ENCODE measurements at places on chromosomes 1 and 21.
A peak's percentile ranks its signal among the peaks of the same experiment; 100 is the strongest.

DNA sequence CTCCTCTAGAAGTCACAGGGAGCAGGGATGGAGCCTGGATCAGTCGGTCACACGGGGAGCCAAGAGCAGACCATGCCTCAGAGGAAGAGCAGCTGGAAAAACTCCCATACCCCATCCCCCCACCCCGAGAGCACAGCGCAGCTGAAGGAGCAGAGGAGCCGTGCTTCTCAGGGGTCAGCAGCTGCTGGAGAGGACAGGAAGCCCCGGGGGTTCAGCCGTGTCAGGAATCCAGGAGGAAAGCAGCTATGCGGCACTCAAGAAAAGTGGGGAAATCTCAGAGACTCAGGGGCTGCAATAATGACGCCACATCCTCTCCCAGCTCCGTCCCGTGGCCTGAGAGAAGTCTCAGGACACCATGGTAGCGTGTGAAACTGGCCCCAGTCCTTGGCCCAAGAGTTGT is 102.3 kb downstream of the NPHP4 start:
- no peak for DNase-seq

DNA sequence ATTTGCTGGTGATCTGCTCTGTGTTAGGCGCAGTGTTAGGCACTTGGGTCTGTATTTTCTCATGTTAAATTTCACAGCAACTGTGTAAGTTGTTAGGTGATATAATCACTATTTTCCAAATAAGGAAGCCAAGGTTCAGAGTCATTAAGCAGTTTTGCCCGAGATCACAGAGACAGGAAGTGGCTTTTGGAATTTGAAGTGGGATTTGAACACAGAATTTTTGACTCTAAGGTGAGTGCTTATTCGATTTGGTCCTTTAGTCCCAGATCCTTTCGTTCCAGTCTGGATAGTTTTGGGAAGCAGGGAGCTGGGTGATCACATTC is 114.9 kb downstream of the NMNAT2 start:
- DNase-seq, result no peak

GRCh38 chr1:244397131-244397530 is 54.6 kb downstream of the ADSS2 start:
- DNase-seq, result no peak

DNA sequence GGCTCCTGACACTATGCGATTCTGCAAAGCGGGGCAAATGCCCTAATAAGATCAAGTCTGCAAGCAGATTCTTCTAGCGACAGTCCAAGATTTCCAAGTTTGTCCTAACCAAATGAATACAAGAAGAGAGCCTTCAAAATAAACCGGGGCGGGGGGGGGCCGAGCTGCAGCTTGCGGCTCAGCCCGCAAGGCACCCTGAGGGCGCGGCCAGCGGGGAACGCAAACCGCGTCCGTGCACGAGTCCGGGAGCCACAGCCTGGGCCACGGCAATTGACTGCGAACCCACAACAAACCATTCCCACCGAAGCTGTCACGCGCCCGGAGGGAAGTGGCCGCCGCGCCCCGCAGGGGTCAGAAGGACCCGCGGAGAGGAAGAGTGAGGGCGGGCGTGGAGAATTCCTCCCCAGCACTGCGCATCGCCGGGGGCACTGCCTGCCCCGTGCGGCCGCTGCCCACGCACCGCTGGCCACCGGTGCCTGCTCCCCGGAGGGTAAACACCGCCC is 687 bp downstream of the TGFBR3 start:
- DNase-seq, result no peak

DNA sequence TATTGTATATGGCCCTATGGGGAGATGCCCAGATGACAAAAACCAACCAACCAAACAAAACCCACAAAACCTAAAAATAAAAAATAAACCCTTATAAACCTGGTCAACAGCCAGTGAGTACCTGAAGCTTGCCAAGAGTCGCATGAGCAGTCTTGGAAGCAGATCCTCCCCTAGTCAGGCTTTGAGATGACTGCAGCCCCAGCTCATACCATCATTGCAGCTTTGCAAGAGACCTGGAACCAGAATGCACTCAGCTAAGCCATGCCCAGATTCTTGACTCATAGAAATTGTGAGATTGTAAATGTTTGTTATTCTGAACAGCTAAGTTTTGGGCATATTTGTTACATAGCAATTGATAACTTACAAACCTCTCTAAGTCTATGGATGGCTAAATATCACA is 326.8 kb downstream of the HLX start:
- DNase-seq, result no peak

GRCh38 chr1:230136453-230137336 is 69.7 kb downstream of the GALNT2 start:
- DNase-seq, result no peak

DNA sequence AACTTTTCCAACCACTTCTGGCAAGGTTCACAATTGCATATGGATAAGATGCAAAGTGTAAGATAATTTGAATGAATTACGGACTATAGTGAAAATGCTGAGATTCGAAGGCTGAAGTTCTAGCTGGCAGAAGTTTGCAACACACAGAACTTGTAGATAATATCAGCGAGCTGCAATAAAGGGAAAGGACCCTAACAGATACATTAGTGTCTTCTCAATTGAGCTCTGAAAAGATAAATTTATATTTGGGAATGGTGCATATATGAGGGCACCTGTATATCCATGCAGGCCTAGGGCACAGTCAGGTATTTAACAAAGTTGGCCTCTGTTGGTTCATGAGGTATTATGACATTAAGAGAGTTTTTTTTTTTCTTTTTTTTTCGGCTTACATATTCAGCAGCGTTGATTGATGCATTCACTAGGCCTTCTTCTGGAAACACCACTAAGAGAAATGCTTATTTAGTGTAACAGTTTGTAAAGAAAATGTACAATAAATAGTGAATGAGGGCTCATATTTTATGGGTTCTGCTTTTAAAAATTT is 2.2 kb downstream of the NFIA start:
- no peak for DNase-seq

GRCh38 chr1:111738436-111739193 is 580 bp downstream of the INKA2 start:
- DNase-seq, result no peak

DNA sequence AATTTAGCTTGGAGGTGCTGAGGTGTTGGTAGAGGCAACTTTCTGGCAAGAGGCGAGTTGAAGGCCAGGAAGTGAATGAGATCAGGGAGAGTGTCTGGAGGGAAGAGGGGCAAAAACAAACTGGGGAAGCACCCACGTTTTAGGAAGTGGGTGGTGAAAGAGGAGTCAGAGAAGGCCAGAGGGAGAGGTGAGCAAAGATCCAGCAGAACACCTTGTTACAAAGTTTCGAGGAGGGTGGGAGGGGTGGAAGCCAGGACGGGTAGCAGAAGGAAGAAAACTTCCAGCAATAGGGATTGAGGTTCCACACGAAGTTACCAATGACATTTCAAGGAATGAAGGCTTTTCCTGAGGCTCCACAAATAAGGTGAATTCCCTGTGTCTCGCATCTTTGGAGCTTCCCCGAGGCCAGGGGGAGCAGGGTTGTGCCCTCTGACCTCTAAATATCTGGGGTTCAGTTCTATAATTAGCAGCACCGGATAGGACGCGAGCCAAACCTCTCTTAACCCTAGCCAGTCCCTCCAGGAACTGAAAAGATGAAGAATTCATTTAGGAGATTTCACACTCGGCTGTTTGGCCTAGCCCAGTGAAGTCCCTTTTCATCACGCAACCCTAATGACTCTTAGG is 578 bp upstream of the SESN2 start:
- DNase-seq, result no peak

DNA sequence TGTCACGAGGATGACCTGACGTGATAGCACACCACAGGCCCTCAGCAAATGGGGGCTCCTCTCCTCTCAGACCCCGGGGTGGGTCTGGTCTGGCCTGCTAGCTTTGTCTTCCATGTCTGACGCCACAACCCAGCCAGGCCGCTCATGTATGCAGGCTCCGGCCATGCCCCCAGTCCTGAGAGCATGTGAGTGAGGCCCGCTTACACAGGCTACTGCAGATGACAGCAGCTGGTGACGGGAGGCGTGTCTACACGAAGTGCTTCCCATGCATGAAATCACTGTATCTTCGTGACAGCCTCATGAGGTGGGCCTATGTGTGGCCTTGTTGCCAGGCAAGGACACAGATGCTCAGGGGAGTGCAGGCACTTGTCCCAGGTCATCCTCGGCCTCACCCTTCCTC is 16.4 kb downstream of the WNT4 start:
- no peak for DNase-seq

- DNase-seq, result no peak
Observed at GRCh38 chr1:110280126-110280525, 59.1 kb upstream of the RBM15 start.

DNA sequence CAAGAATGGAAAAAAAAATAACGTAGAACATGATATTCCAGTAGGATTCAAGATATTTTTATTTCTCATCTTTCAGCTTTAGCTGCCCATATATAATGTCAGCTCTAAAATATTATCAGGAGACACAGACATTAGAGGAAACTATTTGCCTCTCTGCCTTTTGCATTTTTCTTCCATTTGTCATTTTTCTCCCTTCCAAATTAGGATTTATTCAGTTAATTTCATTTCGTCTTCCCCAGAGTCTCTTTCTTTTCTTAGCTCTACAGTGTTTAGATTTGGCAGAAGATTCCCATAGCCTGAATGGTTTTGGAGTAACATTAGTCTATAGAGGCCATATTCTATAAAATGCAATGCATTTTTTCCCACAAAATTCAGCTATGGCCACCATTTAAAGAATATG is 5.1 kb upstream of the ENAH start:
- DNase-seq, result no peak

GRCh38 chr1:214108097-214108446 is 120.3 kb downstream of the PROX1 start:
- DNase-seq, result no peak

DNA sequence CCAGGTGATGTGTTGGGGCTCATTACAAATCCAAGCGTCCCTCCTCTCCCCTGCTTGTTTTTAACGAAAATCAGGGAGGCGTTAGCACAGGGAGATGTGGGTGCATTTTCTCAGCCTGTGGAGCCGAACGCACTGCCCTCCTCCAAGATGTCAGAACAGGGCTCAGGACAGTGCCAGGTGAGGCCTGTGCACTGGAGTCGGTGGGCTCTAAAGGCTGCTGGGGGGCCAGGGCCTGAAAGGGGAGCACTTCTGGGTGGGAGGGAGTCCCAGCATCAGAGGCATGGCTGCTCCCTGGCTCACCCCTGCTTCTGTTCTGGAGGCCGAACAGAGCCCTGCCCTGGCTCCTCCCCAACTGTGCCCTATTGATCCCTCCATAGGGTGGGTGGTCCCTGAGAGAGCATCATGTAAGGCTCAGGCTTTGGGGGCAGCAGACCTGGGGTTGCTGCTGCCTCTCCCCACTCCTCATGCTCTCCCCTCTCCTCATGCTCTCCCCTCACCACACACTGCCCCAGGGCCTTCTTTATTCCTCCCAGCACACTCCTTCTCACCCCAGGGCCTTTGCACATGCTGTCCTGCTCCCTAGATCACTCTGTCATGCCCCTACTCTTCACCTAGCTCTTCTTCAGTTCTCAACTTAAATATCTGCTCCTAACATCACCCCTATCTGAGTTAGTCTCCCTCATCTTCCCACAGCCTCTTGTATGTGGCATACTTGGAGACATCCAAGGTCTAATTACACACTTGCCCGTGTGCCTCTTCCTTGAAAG is 725.2 kb downstream of the PTPRU start:
- no peak for DNase-seq

DNA sequence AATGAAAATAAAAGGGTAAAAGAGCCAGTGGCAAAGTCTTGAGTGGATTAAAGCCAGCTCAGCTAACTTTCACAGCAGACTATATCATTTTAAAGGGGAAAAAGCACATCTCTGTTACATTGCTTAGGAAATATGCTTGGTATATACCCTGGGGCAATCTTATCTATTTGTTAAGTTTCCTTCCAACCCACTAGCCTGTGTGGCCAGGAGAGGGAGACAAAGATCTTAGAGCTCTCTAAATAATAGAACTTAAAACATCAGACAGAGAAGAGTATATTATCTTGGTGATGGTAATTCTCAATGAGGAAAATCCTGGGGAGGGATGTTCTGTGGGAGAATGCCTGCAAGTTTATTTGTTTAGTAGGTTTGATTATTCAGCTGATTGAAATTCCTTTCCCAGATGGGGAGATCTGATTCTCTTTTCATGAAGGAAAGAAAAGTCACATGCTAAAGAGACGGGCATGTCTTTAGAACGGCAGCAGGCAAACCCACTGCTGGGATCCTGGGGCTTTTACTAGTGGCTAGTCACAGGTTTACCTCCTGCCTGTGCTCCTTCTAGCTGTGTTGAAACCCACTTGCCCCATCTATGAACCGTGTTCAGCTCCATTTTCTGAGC is 3.6 kb downstream of the KCNE2 start:
- DNase-seq, result peak; percentile 79

DNA sequence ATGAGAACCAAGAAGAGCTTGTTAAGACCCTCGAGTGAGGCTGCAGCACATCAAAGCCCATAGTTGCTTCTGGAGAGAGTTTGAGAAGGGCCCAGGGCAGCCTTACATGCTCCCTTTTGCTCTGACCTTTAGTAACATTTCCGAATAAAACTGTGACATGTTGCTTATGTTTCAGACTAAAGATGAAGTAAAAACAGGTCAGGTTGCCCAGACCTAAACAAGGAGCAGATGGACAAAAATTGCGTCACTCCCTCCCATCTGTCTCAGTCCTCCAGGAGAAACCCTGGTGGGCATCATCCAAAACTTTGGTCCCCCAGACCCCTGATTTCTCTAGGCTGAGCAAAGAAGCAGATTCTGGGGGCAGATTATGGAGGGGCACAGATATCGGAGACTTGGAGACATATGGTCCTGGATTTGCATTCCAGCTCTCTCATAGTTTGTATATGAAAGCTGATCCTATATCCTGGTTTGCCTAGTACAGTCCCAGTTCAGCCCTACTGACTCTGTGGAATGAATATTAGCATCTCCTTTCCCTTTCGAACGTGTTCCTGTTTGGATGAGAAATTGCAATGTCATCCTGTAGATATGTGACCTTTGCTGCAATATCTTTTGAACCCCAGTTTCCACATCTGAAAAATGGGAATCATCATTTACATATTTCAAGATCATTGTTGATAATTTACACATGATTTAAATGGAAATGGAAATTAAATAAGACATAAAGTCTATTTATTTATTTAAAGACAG is 304.9 kb upstream of the USP24 start:
- no peak for DNase-seq

DNA sequence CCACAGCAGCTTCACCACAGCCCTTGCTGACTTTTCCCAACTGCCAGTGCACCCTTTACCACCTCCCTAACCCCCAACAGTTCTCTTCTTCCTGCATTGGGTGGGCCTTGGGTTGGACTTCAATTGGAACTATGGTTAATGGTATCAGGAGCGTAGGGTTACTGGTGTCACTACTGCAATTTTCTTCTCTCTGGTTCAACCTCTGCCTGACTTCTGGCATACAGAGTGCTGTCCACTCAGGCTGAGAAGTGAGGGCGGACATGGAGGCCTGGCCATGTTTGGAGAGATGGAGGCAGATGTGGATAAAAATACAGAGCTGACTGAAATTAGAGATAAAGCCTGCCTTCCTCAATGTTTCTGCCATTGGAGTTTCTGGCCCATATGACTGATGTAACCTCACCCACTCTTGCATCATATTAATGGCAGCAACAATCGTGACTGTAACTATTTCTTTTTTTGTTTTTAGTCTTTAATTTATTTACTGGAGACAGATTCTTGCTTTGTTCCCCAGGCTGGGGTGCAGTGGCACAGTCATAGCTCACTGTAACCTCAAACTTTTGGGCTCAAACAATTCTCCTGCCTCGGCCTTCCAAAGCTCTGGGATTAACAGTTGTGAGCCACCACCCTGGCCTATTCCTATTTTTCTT is 87.8 kb downstream of the NAV1 start:
- DNase-seq, result no peak

All from astrocyte of the cerebellum (primary cell).